ENCODE measurements at places on chromosomes 3 and 15. TPM values are rescaled to one million over a fixed set of nuclear protein-coding genes. Genes with fewer than 3 reads are reported as not detected.

Gene BRK1
- 40.9 TPM for total RNA-seq

Gene PP2D1
- total RNA-seq = not detected

Gene AADACL2
- not detected for total RNA-seq

Gene C3orf22
- total RNA-seq = not detected

Gene NDN
- 0.39 TPM for total RNA-seq

DNA sequence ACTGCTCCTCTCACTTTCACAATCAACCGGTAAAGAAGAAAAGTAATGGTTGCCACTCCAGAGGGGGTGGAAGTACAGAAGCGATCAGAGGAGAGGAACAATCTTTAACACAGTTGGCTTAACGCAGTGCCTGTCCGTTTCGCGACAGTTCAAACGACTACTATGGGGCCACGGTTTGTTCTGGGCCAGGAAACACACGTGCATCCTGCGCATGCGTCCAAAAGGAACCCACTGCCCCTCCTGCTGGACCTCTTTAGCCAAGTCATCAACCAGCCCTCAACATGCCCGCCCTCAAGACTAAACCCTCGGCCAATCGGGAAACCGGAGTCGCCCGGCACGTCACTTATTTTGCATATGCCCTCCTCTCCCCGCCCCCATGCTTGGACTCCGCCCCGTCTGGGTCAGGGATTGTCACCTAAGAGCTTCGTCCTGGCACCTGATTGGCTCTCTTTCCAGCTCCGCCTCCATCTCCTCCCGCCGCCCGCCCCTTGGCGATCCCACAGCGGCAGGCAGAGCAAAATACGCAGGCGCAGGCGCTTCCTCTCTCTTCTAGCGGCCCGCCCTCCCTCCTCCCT is 345 bp upstream of the CDV3 start:
- H3K36me3 ChIP-seq = peaks cover 2% of the 10 kb centered on the region
- no peaks in the 10 kb centered on the region for H3K27me3 ChIP-seq
- peak overlapping the region; percentile 90 for H3K27ac ChIP-seq
- peak overlapping the region; percentile 59 for H3K4me3 ChIP-seq
- peak; percentile 99 for DNase-seq

DNA sequence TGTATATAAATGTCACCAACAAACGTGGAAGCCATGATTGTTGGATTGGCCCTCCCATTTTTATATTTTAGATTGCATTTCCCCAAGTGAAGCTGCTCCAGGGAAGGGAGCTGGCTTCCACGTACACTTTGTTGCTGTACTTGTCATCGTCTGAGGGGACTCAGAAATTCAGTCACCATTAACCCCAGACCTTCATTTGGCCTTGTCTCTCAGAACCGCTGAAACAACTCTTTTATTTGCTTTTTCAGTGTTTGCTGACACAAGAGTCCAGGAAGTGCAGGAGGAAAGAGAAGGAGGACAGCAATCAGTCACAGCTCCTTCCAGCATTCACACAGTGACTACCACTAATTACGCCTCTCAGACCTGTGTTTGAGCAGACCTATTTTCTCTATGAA is 276.5 kb downstream of the TBL1XR1 start:
- no peaks in the 10 kb centered on the region for H3K27me3 ChIP-seq
- no peaks in the 10 kb centered on the region for H3K4me1 ChIP-seq
- no peak for DNase-seq
- no peak overlapping the region for H3K4me3 ChIP-seq
